ENCODE measurements at places on chromosomes 7 and 10.

GRCh38 chr7:86951895-86952294 lies 107.6 kb downstream of the ELAPOR2 start:
- no peaks in the 10 kb centered on the region for H3K27me3 ChIP-seq
- no peak for DNase-seq
- H3K4me1 ChIP-seq = peaks cover 5% of the 10 kb centered on the region
- no peaks in the 10 kb centered on the region for H3K36me3 ChIP-seq

DNA sequence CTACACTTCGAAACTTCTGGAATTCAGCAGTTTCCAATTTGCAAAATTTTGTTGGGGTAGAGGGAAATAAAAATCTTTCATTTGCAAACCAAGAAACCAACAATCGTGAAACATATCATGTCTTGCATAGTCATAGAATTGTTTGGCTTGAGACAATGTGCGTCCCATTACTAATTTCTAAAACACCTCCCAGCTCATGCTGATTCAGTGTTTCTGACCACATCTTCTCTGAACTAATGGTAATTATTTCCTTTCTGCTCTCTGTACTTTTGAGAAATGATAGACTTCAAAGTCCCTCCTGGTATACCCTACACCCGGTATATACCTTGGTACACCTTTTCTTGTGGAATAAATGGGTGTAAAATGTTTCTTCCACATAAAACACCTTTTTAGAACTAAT lies 41.8 kb upstream of the TSPAN13 start:
- no peaks in the 10 kb centered on the region for H3K36me3 ChIP-seq
- H3K27me3 ChIP-seq = no peaks in the 10 kb centered on the region
- H3K4me1 ChIP-seq = peaks cover 2% of the 10 kb centered on the region
- no peak overlapping the region for H3K27ac ChIP-seq
- no peak for DNase-seq

DNA sequence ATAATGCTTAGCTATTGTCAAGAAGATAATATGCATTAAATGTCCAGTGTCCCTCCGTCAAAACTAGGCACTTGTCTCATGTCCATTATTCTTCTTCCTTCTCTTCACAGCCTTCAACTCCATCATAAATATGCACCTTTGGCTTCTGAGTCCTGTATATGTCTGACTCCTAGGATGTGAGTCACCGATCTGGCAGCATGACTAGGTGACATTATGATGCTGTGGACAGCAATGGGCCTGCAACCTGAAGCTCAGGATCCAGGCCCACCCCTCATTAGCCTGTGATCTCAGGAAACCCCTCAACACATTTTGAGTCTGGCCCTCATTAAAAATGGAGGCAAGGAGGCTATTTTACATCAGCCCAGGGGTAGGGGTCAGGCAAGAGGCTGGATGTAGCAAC lies 362.5 kb upstream of the ZMIZ1 start:
- H3K27me3 ChIP-seq = no peaks in the 10 kb centered on the region
- H3K4me1 ChIP-seq = no peaks in the 10 kb centered on the region
- H3K4me3 ChIP-seq = no peak overlapping the region
- no peaks in the 10 kb centered on the region for H3K36me3 ChIP-seq

- H3K27ac ChIP-seq = no peak overlapping the region
- no peaks in the 10 kb centered on the region for H3K27me3 ChIP-seq
- no peaks in the 10 kb centered on the region for H3K36me3 ChIP-seq
- peaks cover 2% of the 10 kb centered on the region for H3K4me1 ChIP-seq
These were observed 96.5 kb downstream of the STRA8 start for GRCh38 chr7:135330088-135330487.

- DNase-seq = no peak
- H3K4me1 ChIP-seq = no peaks in the 10 kb centered on the region
- no peak overlapping the region for H3K4me3 ChIP-seq
These were observed 24.7 kb downstream of the ST7 start for GRCh38 chr7:116978006-116978405.

DNA sequence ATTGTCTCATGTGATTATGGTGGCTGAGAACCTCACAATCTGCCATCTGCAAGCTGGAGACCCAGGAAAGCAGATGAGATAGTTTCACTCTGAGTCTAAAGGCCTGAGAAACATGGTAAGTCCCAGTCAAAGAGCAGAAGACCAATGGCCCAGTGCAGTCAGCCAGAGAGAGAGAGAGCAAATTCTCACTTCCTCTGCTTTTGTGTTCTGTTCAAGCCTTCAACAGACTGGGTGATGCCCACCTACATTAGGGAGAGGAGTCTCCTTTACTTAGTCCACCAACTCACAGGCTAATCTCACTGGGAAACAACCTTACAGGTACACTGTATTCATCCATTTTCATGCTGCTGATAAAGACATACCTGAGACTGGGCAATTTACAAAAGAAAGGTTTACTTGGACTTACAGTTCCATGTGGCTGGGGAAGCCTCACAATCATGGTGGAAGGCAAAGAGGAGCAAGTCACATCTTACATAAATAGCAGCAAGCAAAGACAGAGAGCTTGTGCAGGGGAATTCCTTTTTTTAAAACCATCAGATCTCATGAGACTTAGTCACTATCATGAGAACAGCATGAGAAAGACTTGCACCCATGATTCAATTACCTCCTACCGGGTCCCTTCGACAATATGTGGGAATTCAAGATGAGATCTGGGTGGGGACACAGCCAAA lies 4.7 kb upstream of the FRMPD2 start:
- no peaks in the 10 kb centered on the region for H3K27me3 ChIP-seq
- H3K36me3 ChIP-seq = no peaks in the 10 kb centered on the region
- H3K4me1 ChIP-seq = no peaks in the 10 kb centered on the region
- H3K4me3 ChIP-seq = no peak overlapping the region
- H3K27ac ChIP-seq = no peak overlapping the region

GRCh38 chr7:84454174-84454959 lies 259.8 kb upstream of the SEMA3A start:
- DNase-seq = no peak
- H3K4me3 ChIP-seq = no peak overlapping the region
- no peaks in the 10 kb centered on the region for H3K27me3 ChIP-seq
- H3K36me3 ChIP-seq = no peaks in the 10 kb centered on the region
- no peaks in the 10 kb centered on the region for H3K4me1 ChIP-seq

DNA sequence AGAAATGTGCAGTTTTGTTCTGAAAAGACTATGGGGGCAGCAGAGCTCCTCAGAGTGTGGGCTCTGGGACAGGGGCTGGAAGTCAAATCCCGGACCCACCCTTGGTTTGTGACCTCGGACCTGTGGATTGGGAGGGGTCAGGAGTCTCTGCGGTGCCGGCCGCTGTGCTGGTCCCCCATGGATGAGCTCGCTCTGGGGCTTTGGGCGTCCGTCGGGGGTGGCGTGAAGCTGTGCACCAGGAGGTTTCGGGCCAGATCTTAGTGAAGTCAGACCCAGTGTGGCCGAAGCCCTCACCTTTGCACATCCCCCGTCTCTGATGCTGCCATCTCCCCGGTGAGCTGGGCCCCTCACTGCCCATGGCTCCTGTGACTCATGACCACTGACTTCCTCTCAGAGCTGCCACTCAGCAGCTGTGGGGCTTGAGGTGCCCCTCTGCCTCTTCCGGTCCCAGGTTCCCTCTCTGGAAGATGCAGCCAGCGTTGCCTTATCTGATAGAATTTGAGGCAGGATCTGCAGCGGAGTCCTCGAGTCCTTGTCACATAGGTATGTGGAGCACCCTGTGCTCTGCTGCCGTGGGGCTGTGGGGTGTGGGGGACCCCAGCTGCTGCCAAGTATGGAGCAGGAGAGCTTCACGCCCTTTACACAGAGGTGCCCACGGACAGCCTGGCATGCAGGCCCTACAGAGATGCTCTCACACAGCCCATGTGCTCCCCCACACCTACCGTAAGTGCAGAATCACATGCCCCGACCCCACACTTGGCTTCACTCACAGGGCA lies 11.4 kb upstream of the SCART1 start:
- H3K36me3 ChIP-seq = peaks cover 3% of the 10 kb centered on the region
- H3K27me3 ChIP-seq = no peaks in the 10 kb centered on the region
- no peaks in the 10 kb centered on the region for H3K4me1 ChIP-seq
- H3K4me3 ChIP-seq = no peak overlapping the region
